Stimulated activated CD4-positive, alpha-beta T cell treated with anti-CD3 and anti-CD28 coated beads, Interleukin-1b, Interleukin-23, amount 100 ng/mL, for 4 hours (primary cell): ENCODE measurements at places on chromosomes 3 and 15.

DNA sequence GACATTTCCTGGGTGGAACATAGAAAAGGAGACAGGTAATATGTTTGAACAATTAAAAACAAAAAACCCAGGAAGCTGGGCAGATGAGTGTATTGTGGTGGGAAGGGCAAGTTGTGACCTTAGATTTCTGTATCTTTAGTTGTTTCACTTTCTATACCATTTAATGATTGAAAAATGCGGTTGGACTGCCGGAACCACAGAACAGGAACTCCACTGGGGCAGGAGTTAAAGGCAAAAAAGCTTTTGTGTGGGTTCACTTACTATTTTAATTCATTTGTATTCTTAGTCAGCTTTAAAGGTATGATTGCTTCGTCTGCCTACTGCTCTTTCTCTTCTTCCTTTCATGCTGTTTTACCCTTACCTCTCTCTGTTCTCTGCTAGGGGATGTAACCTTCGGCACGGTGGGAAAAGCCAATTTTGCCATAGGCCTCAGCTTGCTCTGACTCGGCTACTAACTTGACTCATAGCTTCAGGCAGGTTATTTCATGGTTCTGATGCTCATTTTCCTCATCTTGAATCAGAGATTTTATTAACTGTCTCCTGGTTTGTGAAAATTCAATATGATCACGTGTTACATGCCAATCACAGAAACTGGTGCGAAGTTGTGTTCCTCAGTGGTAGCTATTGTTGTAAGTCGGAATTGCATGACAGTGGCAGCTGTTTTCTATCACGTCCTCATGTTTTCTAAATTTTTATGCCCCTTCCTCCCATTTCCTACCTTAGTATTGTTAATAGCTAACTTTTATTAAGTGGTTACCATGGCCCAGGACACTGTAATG lies 1.6 kb upstream of the MCTP2 start:
- peak; percentile 12 for DNase-seq

- no peak for DNase-seq
Measured at GRCh38 chr3:175311946-175312345, 452.8 kb downstream of the NAALADL2 start.

DNA sequence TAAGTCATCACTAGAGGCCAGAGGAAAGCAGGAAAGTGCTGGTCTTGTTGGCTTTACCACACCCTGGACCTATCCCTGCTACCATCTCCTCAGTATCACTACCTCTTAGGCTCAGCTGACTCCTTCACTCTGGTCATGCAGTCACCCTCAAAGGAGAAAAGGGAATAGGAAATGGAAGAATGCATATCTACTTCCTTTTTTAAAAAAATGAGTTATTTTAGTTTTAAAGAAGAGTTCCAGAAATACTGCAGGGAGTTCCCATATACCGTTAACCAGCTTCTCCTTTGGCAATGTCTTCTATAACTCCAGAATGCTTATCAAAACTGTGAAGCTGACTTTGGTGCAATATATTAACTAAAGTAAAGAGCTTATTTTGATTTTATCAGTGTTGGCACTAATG lies 688.6 kb downstream of the DIPK2A start:
- DNase-seq, result no peak

DNA sequence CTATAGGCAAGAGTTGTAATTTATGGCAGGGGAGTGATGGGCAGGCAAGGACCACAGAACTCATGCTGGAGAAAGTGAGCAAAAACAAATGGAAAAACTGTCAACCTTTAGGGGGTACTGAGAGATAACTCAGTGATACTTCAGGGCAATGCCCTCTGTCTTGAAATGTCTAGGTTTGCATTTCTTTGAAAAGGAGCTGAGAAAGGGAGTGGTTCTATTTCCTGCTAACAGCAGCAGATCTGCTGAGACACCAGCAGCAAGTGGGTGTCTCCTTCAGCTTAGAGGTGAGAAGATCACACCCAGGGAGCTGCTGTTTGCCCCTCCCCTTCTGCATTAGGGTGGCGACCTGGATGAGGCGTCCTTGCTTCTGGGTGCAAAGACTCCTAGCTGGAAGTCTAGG lies 42.3 kb upstream of the XIRP1 start:
- DNase-seq, result no peak

GRCh38 chr15:93265111-93265556 lies 176.1 kb upstream of the RGMA start:
- DNase-seq, result no peak

DNA sequence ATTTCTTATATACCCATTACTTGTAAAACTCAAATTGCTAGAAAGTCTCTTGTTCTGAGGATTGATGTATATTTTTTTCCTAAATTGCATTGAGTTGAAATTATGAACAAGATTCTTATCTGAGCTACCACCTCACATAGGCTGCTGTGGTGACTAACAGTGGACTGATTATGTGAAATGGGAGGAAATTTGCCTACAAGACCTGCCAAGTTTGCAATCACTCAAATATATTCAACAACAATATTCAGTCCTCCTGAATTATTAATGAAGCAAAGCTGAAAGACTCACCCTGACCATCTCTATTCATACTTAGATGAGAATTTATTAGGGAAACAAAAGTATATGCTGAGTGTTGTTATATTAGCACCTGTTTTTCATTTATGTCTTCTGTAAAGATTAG lies 412.6 kb upstream of the SEMA6D start:
- DNase-seq, result no peak
